Gastroesophageal sphincter (tissue), 4 donors: ENCODE measurements at places on chromosomes 5 and 9. TPM values are rescaled to one million over a fixed set of nuclear protein-coding genes. Genes with fewer than 3 reads are reported as not detected.

SAXO1 gene
- 0.39 TPM for total RNA-seq

FCN1 gene
- total RNA-seq = 3.0 TPM

TUBB4B gene
- total RNA-seq = 488 TPM

AMBP gene
- not detected for total RNA-seq

ZNF454 gene
- 1.3 TPM for total RNA-seq

DYNC2I2 gene
- 37.8 TPM for total RNA-seq

TEX48 gene
- not detected for total RNA-seq

CBY3 gene
- not detected for total RNA-seq

FOXD1 gene
- total RNA-seq = 13.9 TPM

SLC36A2 gene
- not detected for total RNA-seq

RPL12 gene
- 1,740 TPM for total RNA-seq

UIMC1 gene
- total RNA-seq = 39.1 TPM

DMRTA1 gene
- 1.3 TPM for total RNA-seq

ITGA1 gene
- total RNA-seq = 219 TPM

KCNN2 gene
- 3.4 TPM for total RNA-seq

CENPK gene
- 0.45 TPM for total RNA-seq

MED7 gene
- 11.1 TPM for total RNA-seq

PRUNE2 gene
- 805 TPM for total RNA-seq

FREM1 gene
- 3.6 TPM for total RNA-seq

TUSC1 gene
- total RNA-seq = 23.4 TPM

TSTD2 gene
- total RNA-seq = 33.8 TPM

CNOT6 gene
- total RNA-seq = 25.7 TPM

OR13C2 gene
- not detected for total RNA-seq

IFNA6 gene
- total RNA-seq = not detected

BTNL3 gene
- not detected for total RNA-seq

CRB2 gene
- total RNA-seq = not detected

FCN2 gene
- not detected for total RNA-seq

INSYN2B gene
- not detected for total RNA-seq

SEMA6A gene
- 19.3 TPM for total RNA-seq

PGM5 gene
- total RNA-seq = 719 TPM

ANKRD18B gene
- total RNA-seq = not detected

ELP1 gene
- total RNA-seq = 23.3 TPM

PCA3 gene
- 0.40 TPM for total RNA-seq

FOXD4 gene
- total RNA-seq = 0.89 TPM

FLT4 gene
- 12.0 TPM for total RNA-seq

FOXD4L6 gene
- total RNA-seq = not detected

HMCN2 gene
- 21.1 TPM for total RNA-seq

NOL6 gene
- 21.4 TPM for total RNA-seq

NUTM2F gene
- not detected for total RNA-seq

PCDHA4 gene
- total RNA-seq = 0.31 TPM

ADAMTS13 gene
- 2.7 TPM for total RNA-seq

GRIN3A gene
- 0.27 TPM for total RNA-seq

UBTD2 gene
- total RNA-seq = 17.3 TPM

PRDM9 gene
- not detected for total RNA-seq

WDR38 gene
- not detected for total RNA-seq

PCDHGA3 gene
- total RNA-seq = 3.0 TPM

ENTPD2 gene
- total RNA-seq = not detected

PCDHB7 gene
- 3.0 TPM for total RNA-seq
